ENCODE measurements at places on chromosomes 3 and 15.

DNA sequence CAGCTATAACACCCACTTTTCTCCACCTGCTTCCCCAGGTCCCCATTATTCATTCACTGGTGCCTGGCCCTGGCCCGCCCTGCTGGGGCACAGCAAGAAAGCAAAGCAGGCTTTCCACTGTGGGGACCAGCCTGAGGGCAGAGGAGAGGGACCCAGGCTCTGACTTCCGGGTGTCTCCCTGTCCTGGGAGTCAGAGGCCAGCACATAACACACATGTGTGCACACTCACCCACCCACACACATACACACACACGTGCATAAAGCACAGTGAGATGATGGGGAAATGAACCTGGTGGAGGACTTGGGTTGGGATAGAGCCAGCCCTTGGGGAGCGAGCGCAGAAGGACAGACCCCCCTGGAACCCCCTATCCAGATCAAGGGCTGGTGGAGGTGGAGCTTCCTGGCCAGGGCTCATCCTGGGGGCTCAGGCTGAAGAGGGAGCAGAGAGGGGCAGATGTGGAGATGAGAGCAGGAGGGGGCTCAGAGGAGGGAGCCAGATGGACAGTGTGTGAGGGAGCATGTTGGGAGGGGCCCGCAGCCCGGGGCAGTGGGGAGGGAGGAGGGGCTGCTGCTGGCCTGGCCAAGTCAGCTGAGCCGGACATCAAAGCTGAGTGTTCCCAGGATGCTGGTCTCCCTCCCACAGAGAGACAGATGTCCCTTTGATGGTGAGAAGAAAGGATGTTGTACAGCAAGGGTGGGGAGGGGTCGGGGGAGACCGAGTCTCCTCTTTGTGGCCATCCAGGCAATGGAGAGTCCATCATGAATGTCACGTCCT is 78.2 kb downstream of the LINGO1 start:
- no peak for DNase-seq

DNA sequence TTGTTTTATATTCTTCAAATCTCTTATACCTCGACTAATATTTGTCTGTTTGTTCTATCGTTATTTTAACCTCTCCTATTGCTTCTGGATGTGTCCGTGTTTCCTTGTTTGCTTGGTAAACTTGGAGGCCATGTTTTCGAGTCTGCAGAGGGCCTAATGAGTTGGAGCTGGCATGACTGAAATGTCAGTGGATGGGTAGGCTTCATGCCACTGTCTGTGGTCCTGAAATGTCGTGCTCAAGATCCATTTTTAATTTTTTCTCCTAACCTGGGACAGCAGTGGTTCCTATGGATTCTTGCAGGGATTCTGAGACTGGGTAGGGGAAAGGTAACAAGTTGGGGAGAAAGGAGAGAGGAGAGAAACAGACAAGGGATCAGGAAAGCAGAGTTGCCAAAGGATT is 18.8 kb upstream of the GASK1A start:
- DNase-seq = no peak

- peak; percentile 98 for DNase-seq
Measured at GRCh38 chr15:32908135-32908801, 190.5 kb downstream of the GREM1 start.

DNA sequence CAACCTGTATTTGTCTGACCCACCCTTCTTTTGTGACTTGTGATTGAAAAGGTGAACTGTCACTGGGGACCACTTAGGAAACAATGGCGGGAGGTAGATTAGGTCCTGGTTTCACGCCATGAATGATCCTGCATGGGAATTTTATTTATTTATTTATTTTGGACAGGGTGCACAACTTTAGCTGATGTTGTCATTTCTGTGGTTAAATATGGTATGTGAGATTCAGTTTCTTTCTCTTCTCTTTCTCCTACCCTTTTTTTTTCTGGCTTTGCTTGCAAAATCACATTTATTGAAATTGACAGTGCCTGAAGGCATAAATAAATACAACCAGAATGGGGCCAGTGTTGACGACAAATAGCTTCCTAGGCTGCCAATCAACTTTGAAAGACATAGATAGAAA is 18.0 kb upstream of the HTR3E start:
- DNase-seq = no peak

- no peak for DNase-seq
Measured at GRCh38 chr3:55868347-55868746, 381.2 kb upstream of the WNT5A start.

GRCh38 chr3:36477655-36478054 is 97.4 kb downstream of the STAC start:
- DNase-seq = no peak

DNA sequence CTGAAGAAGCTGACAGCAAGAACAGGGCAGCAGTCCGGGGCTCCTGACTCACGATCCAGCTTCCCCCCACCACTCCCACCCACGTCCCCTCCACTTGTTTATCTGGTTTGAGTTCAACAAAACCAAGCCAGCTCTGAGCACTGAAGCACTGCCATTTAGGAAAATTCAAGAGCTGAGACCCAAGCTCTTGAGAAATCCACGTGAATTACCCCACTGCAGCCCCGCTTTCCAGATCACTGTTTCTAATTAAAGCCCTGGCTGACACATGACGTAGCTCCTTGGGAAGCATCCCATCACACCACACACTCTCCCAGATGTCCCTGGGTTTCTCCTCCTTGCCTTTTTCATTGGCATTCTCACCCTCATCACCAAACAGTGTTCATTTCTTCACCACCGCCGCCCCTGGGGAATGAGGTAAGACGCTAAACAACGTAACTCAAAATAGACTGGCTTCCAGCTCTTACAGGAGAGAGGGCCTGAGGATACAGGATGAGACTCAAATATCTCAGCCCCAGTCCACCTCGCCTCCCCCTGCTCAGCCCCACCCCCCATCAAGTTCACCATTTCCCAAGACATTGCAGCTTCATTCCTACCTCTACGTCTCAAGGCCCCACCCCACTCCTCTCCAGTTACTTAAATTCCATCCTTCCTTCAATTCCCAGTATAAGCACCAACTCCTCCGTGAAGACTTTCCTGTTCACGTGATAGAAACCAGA is 95.4 kb downstream of the SRGAP3 start:
- no peak for DNase-seq

All from MV-4-11 (cell line).